ENCODE measurements at places on chromosomes 1 and 21. TPM values are rescaled to one million over a fixed set of nuclear protein-coding genes. Genes with fewer than 3 reads are reported as not detected.

The ERICH3 gene
- not detected for total RNA-seq

DNA sequence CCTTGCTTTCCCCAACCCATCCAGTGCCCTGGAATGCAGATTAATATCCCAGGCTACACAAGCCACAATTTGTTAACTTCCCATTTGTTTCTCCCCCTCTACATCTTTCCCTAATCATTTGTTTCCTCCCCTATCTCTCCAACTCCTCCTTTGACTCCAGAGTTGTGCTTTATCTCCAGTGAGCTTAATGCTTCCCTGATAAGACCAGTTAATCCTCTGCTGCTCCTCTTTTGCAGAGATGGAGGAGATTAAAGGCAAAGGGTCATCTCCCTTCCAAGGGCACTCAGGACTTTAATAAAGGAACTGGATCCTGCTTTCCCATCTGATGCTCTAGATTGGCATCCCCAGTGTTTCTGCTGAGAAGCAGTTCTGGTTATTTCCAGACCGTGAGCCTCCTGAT is 7.1 kb downstream of the FAM78B start:
- no peak for DNase-seq

GRCh38 chr21:46545363-46545762 is 59.5 kb downstream of the S100B start:
- DNase-seq = no peak

DNA sequence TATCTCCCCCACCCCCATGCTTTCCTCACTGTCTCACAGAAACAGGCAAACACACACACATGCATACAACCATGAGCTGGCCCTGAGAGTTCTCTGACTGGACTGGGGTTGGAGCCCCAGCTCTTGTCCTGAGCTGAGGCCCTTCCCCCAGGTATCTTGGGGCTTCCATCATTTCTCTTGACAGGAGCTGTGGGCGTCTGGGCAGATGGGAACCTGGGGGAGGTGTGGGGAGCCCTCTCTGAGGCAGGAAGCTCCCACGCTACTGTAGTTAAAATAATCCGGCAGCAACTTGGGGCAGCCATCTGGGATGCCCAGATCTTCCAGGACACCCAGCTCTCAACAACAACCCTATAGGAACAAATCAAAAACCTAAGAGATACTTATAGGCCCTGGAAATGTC is 2.7 kb upstream of the KIF21B start:
- DNase-seq = no peak

The SAMD11 gene
- 9.5 TPM for total RNA-seq

GRCh38 chr1:25186161-25187007 is 45.9 kb downstream of the SYF2 start:
- DNase-seq = no peak

DNA sequence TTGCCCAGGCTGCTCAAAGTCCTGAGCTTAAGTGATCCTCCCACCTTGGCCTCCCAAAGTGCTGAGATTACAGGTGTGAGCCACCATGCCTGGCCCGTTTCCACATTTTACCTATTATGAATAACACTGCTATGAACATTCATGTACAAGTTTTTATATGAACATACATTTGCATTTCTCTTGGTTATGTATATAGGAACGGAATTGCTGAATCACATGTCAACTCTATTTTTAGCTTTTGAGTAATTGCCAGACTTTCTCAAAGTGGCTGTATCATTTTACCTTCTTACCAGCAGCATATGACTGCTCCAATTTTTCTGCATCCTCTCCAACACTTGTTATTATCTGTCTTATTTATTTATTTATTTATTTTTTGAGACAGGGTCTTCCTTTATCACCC is 2.7 kb downstream of the SPATA21 start:
- no peak for DNase-seq

DNA sequence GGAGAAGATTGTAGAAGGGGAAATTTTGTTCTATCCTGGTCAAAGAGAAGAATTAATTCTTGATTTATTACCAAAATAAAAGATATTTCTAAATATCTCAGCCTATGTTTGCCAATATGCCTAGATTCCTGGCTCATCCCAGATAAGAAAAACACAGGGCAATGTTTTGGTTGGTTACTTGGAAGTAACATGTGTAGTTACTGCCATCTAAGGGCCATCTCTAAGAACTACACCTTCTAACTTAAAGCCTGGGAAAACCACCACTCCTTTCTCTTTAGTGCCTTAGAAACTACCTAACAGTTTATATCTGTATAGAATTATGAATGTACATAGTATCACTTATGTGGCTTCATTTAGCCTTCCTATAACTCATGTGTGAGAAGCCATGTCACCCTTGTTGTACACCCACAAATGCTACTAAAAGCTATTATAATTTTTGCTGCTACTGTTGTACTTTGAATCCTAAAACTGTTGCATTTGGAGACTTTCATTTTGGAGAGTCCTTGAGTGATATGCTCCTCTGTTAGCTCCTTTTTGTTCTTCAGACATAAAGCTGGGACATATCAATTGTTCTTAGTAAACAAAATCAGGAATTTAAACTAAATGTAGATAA is 4.5 kb downstream of the AIM2 start:
- peak; percentile 43 for DNase-seq

The ASTN1 gene
- total RNA-seq = 0.41 TPM

- no peak for DNase-seq
These were observed 188.6 kb upstream of the VAMP3 start for GRCh38 chr1:7582460-7582972.

GRCh38 chr1:4935807-4936206 is 281.4 kb downstream of the AJAP1 start:
- DNase-seq = no peak

DNA sequence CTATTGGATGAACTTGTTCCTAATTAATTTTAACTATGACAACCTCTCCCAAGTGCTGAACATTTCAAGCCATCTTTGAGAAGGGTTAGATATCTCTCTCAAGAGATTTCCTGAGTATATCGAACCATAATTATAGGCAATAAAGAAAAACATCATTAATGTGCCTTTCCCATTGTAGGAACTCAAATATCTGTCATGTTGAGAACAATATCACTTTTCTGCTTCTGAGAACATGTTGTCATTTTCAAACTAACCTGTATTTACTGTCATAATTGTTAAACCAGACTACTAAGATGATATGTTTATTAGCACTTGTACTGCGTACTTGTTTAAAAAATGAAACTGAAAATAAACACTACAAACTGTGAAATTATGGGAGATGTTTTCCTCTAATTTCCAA is 4.3 kb downstream of the EPS15 start:
- no peak for DNase-seq

The OPRD1 gene
- 0.79 TPM for total RNA-seq

DNA sequence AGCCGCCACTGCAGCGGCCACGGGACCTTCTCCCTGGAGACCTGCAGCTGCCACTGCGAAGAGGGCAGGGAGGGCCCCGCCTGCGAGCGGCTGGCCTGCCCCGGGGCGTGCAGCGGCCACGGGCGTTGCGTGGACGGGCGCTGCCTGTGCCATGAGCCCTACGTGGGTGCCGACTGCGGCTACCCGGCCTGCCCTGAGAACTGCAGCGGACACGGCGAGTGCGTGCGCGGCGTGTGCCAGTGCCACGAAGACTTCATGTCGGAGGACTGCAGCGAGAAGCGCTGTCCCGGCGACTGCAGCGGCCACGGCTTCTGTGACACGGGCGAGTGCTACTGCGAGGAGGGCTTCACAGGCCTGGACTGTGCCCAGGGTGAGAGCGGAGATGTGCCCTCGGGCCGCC is 11.7 kb downstream of the TNN start:
- no peak for DNase-seq

The CITED4 gene
- 7.1 TPM for total RNA-seq

DNA sequence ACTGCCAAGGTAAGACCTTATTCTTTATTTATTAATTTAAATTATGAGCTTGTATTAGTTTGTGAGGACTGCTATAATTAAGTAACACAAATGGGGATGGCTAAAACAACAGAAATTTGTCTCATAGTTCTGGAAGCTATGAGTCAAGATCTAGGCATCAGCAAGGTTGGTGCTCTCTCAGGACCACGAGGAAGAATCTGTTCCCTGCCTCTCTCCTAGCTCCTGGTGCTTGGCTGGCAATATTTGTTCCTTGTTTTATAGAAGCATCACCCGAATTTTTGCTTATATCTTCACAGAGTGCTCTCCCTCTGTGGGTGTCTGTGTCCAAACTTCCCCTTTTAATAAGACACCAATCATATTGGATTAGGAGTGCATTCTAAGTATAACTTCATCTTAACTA is 41.4 kb upstream of the CCDC190 start:
- DNase-seq = peak; percentile 66

The CFAP74 gene
- not detected for total RNA-seq

DNA sequence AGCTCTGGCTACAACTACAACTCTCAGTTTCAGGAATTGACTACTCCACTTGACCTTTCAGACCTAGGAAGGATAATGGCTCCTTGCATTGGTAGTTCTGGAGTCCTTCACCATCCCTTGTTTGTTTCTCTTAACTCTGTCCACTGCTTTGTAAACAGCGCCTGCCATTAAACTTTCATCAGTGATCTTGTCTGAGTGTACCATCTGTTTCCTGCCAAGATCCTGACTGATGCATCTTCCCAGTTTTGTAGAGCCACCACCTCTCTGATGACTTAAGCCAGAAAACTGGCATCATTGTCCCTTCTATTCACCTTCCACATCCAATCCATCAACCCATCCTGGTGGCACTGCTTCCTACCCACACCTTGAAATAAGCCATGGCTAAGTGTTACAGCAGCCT is 15.2 kb downstream of the MAP10 start:
- DNase-seq = no peak

The CD160 gene
- total RNA-seq = not detected

DNA sequence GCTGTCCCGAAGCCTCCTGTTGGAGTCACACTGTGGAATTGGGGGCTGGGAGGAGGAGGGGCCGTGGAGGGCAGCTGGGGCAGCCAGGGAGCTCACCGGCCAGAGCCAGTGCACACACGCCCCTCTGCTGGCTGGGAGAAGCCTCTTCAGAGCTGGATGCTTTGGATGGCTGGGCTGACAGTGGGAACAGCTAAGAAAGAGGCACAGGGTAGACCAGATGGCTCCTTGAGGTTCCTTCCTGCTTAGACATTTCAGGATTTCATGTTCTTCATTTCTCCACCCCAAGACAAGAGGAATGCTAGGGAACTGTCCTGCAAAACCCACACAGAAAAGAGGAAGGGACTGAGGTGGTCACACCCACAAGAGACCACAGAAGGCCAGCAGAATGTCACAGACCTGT is 254.8 kb upstream of the VAMP3 start:
- DNase-seq = no peak

The ZBTB8A gene
- total RNA-seq = 5.2 TPM

GRCh38 chr1:58722414-58722813 is 22.6 kb upstream of the MYSM1 start:
- DNase-seq = no peak

DNA sequence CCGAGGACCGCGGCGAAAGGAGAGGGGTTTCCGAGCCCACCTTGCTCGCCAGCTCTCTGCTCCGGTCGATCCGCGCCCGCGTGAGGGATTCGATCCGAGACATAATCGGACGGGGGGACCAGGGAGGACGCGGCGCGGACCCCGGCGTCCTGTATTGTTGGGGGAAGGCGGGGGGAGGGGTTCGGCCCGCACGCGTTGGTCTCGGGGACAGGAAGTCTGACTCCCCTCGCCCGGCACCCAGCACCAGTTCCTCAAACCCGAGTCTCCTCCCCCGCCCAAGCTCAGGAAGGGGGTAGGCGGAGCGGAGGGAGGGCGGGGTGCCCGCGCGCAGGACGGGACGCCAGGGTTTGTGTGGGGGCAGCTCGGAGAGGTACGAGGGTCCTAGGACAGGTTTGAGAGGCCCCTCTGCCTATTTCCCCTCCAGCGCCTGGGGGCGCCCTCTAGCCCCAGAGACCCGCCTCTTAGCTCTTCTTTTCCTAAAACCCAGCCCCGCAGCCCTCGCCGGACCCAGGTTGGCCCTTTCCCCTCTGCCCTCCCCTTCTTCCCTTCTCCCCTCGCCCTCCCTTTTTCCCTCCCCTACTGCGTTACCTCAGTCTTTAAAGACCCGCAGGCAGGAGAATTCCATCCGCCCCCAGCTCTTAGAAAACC is at the start of gene ARHGEF2:
Gene ARHGEF2, minus strand, starts transcription at position 223 of the 648 bp plus-strand sequence. Its CDS starts 120 bp downstream, at position 103.
- DNase-seq = peak; percentile 58

DNA sequence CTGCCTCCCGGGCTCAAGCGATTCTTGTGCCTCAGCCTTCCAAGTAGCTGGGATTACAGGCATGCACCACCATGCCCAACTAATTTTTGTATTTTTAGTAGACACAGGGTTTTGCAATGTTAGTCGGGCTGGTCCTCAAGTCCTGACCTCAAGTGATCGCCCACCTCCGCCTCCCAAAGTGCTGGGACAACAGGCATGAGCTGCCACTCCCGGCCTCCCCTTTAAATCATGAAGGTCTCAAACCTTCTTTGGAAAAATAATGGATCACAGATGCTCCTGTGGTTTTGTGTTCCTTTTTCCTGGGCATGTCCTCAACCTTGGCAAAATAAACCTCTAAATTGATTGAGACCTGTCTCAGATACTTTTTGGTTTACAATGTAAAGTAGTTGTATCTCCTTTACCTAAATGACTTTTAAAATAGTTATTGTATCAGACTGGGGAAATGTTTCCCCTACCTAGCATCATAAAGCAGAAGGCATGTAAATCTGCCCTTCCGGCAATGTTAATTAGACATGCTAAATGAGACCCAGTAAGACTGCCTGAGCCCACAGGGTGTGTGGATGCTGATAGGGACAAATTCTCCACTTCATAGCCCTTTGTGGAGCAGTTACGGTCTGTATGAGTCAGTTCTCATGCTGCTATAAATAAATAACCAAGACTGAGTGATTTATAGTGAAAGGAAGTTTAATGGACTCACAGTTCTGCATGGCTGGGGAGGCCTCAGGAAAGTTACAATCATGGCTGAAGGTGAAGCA is 27.8 kb downstream of the CBR1 start:
- peak; percentile 64 for DNase-seq

DNA sequence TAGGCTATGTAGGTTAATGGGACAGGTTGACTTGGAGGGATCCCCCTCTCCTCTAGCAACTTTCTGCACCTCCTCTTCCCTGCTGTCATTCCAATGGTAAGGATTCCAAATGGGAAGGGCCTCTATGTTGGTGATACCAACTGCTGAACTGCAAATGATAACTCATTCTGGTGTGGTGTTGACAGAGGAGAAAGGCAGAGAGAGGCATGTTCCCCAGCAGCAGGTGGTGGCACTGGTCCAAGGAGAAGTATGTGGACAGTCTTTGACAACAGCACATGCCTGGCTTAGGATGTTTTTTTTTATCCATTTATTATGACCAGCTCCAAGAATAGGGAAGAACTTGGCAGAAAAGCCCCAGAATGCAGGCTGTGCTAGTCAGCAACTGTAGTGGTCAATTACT is 19.6 kb upstream of the SPAG17 start:
- no peak for DNase-seq

The SLC6A17 gene
- total RNA-seq = 3.6 TPM

- DNase-seq = no peak
These were observed 16.5 kb downstream of the FMO5 start for GRCh38 chr1:147208619-147209018.

GRCh38 chr1:171801487-171801891 is 20.0 kb downstream of the METTL13 start:
- peak; percentile 10 for DNase-seq

- DNase-seq = peak; percentile 79
These were observed 25.8 kb downstream of the PRDM2 start for GRCh38 chr1:13725714-13726175.

DNA sequence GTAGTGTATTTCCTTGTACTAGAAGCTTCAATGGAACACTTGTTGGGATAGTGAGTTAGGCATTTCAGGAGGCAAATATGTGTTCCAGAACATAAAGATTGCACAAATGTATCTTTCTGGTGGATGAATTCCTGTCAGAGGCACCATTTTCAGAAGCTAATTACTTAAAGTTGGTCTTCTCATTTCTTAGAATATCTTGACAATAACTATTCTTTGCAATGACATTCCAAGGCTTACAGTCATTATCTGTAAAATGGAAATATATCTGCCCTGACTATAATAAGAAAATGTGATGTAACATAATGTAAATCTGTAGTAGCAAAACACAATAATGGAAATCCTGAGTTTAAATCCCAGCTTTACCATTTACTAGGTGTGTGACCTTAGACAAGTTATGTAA is 2.7 kb downstream of the VCAM1 start:
- DNase-seq = no peak

All from astrocyte (in vitro differentiated cells and primary cell).